ENCODE measurements at places on chromosomes 1 and 21.

DNA sequence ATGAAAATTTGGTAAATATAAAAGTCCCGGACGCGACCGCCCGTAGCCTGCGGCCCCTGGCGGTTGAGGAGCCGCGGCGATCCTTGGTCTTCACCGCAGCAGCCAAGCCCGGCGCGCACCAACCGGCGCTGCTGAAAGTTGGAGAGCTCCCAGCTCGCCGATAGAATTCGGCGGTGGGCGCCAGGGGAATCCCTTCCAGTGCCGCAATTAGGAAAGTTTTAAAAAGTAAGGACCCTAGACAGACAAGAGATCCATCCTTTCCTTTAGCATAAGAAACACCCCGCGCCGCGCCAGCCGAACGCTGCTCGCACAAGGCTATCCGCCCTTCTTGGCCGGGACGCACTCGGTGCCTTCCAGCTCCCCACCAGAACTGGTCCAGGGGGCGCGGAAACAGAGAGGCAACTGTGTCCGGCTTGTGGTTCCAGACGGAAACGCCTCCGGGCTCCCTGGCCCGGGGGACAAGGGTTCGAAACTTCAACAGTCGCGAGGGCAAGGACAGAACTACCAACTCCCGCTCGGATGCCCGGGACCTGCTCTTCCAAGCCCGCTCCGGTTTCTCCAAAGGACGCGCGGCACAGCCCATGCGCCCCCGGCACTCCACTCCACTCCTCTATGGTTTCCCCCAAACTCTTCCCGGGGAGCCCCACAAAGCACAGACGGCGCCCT, 1.7 kb downstream of the FAM78B start:
- DNase-seq, result no peak

- DNase-seq, result no peak
These were observed 37.0 kb upstream of the PARP1 start for GRCh38 chr1:226444901-226445300.

- no peak for DNase-seq
These were observed 429.6 kb downstream of the USP25 start for GRCh38 chr21:16159213-16159970.

- no peak for DNase-seq
These were observed 1753.4 kb downstream of the MRPL39 start for GRCh38 chr21:23853796-23854379.

DNA sequence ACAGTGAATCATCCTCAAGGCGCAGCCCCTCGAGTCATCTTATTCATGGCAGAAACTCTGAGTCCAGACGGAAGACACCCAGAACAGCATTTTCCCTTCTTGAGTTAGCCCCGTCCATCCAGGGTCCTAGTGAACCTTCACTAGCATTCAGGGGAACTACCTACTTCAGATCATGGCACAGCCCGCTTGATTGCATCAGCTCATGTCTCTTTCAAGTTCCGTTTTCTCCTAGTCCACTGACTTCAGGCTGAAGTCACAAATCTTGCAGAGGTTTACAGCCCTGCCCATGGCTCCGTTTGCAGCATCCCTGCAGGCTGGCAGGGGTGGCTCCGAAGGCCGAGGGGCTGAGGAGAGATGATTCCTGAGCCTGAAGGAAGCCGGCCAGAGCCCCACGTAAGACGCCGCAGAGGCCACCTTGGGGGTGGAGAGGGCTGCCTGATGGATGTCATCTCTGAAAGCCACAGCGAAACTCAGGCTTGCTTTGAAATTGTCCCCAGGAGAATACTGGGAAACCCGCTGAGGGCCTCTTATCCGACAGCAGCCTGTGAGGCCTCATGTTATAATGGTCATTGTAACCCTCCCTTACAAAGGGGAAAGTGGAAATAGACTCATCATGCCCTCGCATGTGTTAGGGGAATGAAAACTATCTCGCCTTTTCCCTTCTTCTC, 310.2 kb upstream of the AJAP1 start:
- DNase-seq, result no peak

- DNase-seq, result no peak
These were observed 27.0 kb downstream of the ANKRD13C start for GRCh38 chr1:70327306-70328076.

- DNase-seq, result no peak
These were observed 179.2 kb downstream of the GIPC2 start for GRCh38 chr1:78224861-78225552.

All from AG04449 (cell line).